ENCODE measurements at places on chromosomes 4 and X.

GRCh38 chr4:99404595-99405287 is 30.4 kb downstream of the ADH7 start:
- DNase-seq, result no peak

GRCh38 chr4:183437452-183437851 is 7.0 kb upstream of the CDKN2AIP start:
- DNase-seq, result no peak

GRCh38 chrX:141732031-141732430 is 33.5 kb upstream of the SPANXD start:
- no peak for DNase-seq

DNA sequence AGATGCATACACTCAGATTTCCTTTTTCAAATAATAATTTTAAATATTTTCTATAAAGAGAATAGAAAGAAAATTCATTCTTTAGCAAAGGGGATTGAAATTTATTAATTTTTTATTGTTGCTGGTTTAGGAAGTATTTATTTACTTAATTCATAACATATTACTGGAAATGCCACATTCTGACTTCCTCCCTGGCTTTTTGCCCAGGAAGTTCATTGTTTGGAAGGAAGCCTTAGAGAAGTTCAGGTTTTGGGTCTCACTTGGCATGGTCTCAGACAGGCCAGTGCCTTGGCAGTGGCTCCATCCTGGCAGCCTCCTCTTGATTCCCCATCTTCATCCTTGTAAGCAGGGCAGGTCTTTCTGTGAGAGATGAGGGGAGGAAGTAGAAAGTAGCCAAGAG is 50.5 kb downstream of the IL15 start:
- DNase-seq, result no peak

DNA sequence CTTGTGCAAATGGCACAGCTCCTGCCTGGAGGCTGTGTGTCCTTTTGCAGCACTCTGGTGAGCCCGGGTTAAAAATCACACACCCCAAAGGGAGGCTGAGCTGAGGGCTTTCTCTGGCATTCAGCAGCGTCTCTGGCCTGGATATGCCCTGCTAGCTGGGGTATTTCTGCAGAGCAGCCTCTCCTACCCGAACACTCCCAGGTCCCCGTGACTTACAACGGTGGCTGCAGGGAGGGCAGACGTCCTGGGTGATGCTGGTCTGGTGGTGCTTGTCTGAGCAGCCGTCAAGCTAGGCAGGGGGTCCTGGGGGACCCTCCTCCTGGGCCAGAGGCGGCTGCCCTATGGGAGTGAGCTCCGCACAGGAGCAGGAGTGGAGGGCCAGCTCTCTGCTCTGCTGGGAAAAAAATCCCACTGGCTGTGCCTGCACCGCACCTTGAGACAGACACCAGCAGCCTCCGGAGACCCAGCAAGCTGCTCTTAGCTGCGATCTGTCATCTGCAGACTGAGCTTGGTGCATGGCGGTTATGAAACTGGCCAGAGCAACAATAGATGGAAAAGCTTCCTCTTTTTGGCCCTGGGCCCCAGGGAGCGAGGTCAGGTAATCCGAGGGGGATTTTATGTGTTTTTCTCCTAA is 41.3 kb upstream of the ASMTL start:
- no peak for DNase-seq

GRCh38 chr4:44804301-44804700 is 77.9 kb upstream of the GNPDA2 start:
- DNase-seq, result no peak

DNA sequence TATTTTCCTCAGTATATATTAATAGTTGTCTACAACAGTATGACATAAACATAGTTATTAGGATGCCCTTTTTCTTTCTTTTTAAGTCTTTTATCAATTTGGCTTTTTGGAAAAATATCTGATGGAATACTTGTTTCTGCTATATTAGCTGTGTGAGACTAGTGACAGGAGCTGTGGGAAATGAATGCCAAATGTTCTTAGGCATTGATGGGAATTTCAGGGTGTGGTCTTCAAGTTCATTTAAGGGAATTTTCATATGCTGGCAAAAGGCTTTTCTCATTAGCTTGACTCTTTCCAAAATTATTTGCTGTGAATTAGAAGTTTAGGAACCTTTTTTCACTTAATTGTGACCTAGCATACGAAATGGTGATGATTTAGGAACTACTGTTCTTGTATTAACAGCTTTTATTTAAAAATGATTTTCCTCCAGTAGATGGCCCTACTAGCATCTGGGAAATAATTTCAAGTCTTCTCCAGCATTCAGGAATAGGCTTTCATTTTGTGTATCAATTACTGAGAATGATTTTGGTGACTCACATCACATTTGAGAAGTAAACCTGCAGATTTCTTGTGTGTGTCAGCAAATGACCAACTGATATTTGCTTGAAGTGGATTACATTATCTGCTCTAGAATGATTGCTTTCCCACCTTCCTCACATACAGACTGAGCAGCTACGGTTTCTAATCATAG is 70.9 kb downstream of the HTT start:
- no peak for DNase-seq

DNA sequence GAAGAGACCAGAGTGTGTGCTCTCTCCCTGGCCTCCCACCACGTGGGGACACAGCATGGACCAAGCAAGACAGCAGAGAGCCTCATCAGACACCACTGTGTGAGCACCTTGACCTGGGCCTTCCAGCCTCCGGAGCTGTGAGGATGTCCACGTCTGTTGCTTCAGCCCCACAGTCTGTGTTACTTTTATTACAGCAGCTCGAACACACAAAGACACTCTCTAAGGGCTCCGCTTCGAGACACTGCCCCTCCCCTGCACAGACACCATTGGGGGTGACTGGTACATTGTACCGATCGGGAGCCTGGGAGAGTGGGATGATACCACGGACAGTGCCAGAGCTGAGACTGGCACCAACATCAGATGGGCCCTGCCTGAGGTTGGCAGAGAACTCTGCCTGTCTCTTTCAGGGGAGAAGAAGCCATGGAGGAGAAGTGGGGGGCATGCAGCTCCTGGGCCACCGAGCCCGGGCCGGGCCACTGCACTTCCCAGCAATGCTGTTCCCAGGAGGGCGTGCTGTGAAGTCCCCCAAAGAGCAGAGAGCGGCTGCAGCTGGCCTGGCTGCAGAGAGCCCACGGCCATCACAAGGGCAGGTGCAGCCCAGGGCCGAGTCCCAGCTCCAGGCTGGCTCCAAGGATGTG is 48.1 kb upstream of the HMX1 start:
- no peak for DNase-seq

- no peak for DNase-seq
Observed at GRCh38 chrX:135432881-135433521, 11.3 kb downstream of the SMIM10L2A start.

GRCh38 chrX:20974326-20974725 is 399.9 kb upstream of the CNKSR2 start:
- DNase-seq, result no peak

GRCh38 chrX:16067886-16068515 is 55.4 kb upstream of the GRPR start:
- no peak for DNase-seq

GRCh38 chr4:33160126-33160525 is 2440.0 kb downstream of the PCDH7 start:
- no peak for DNase-seq

GRCh38 chrX:151359931-151360871 is 36.8 kb upstream of the VMA21 start:
- DNase-seq, result no peak

DNA sequence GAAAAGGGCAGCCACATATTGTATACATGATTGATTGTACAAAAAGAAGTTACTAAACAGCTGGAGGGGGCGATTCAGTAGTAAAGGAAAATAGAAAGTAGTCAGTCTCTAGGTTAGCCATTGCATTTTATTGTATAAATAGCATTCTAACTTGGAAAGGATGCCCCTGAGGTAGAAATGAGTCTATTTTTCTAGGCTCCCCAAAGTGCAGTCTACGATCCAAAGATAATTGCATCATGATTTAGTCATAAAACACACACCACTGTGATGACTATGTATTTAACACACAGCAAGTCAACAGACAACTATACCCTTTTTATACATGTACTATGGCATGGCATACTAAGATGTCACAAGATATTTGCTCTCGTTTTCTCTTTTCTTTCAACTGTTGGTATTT is 204.9 kb downstream of the APBB2 start:
- no peak for DNase-seq

All from KG1 (cell line).